ELF-1 (cell line): ENCODE measurements at places on chromosomes 3 and 15.

DNA sequence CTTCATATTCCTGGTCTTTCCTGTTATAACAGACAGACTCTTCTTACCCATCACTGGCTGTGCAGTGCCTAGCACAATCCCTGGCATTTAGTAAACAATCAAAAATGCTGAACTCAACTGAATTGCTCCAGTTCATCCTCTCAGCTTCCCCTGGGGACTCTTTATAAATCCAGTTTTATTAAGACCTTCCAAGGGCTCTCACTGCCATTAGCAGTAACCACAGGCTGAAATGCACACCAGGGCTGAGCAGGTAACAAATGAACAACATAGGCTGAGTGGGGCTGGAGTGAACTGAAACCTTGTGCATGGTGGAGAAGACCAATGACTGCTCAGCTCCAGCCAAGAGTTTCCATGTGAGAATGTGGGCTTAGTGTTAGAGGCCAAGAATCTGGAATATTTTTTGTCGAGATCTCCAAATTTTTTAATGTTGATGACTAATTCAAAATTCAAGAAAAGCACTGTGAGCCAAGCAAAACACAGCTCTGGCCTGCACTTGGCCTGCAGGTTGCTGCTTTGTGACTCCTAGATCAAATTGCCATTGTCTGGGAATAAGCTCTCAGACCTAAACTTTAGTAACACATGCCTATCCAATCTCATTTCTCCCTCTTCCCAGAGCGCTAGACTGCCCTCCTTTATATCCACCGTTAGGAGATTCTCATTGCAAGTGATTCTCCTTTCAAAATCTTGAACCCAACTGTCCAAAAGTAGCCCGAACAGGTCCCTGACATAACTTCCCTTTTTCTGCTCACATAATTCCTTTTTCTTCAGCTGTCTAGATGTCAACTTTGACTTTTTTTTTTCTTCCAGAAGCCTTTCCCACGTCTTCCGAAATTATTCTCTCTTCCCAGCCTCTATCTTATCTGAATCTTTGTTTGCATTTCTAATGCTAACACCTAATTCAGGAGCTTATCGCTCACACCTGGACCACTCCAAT, 7.4 kb downstream of the SQOR start:
- DNase-seq, result no peak

DNA sequence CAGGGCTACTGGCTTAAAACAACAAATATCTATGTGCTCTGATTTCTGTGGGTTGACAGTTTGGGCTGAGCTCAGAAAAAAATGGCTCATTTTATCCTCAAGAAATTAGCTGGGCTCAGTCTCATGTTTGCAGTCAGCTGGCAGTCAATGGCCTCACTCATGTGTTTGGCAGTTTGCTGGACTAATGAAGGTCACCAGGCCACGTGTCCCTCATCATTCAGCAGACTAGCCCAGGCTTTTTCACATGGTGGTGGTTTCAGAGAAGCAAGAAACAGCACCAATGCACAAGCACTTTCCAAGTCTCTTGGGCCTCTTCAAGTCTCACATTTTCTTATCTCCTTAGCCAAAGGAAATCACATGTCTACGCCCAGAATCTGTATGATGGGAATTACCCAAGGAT, 478.3 kb upstream of the PPP2R3A start:
- no peak for DNase-seq

DNA sequence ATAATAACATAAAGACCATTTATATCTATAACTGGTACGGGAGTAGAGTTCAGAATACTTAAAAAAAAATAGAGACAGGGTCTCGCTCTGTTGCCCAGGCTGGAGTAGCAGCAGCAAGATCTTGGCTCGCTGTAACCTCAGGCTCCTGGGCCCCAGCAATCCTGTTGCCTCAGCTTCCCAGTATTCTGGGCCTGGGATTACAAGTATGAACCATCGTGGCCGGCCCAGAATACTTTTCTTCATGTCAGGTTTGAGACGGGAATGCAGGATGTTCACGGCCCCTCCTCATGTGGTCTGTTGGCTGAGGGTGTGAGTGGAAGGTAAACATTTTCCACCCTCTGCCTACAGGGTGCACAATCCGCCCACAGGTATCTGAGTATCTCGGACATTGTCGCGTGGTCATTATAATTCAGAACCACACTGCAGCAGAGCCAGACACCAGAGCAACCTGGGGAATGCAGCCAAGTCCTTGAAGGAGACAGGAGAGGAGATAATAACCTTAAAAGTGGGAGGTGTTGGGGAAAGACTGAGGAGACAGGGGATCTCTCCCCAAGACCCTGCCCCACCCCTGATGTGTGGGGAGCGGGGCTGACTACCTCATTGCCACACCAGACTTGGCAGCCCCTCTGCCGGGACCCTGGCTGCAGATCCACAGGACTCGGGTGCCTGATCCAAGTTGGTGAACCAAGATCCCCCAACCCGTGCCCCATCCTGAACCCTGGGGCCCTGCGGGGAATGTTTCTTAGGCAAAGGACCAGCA, 106.8 kb downstream of the ADCY5 start:
- no peak for DNase-seq

GRCh38 chr15:99976811-99977271, 243.6 kb upstream of the LYSMD4 start:
- DNase-seq, result no peak

- no peak for DNase-seq
Observed at GRCh38 chr3:46676601-46677410, 16.7 kb downstream of the ALS2CL start.
